Hematopoietic multipotent progenitor cell treated with erythropoietin and hydrocortisone succinate and interleukin-3 and kit ligand, for 17 days (in vitro differentiated cells): ENCODE measurements at places on chromosomes 16 and 17.
A peak's percentile ranks its signal among the peaks of the same experiment; 100 is the strongest.

DNA sequence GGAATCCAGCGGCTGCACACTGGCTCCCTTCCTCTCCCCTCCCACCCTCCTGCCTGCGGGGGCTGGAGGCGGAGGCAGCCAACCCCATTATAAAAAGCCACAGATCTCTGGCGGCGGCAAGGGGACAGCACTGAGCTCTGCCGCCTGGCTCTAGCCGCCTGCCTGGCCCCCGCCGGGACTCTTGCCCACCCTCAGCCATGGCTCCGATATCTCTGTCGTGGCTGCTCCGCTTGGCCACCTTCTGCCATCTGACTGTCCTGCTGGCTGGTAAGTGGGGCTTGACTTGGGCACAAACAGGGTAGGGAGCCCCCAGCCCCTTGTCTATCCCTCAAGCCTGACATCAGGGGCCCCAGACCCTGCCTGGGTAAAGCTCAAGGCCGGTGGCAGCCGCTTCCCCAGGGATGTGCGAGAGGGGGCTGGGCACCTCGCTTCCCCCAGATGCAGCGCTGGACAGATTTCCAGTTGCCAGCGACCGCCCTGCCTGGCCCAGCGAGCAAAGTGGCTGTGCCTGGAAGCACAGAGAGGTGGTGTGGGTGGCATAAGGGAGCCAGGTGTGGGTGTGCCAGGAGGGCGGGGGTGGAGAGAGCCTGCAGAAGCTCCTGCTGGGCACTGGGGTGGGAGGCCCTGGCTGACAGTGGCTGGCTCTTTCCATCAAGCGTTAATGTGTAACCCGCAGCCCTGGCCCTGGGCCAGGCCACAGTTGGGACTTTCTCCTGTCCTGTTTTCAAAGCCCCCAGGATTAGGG, at the start of gene CX3CL1:
CX3CL1 (plus strand) TSS at position 119 of the 745 bp plus-strand sequence; CDS start at position 198, 79 bp downstream.
- no peak for DNase-seq

DNA sequence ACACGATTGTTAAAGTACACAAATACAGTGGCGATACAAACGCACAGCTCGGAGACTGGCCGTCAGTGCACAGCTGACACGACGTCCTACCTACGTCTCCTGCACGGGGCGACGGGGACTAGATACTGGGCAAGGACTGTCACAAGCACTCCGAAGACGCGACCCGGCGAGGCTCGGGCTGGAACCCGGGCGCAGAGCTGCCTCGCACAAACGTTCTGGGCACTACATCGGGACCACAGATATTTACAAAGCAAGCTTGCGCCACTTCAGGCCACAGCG, 13.8 kb downstream of the SLC16A3 start:
- DNase-seq: no peak

GRCh38 chr17:48506246-48506645, 24.6 kb downstream of the HOXB1 start:
- no peak for DNase-seq

GRCh38 chr16:77374384-77374783, 60.5 kb downstream of the ADAMTS18 start:
- no peak for DNase-seq

DNA sequence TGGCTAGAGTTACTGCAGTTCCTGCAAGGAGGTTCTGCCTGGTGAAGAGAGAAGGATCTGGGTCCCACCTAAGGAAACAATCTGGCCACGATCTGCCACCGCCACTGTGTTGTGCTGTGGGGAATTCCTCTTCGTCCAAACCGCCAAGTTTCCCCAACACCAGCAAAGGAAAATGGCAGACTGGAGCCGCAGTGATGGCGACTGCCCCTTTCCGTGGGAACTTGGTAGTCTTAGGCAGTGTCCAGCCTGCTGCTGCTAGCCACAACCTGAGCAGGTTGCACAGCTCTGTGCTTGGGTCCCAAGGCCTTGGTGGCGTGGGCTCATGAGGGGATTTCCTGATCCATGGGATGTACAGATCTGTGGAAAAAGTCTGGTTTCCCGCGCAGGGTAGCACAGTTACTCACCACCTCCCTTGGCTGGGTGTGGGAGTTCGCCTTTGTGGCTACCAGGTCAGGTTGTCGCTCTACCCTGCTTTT, 28.6 kb downstream of the NFATC3 start:
- DNase-seq: no peak

GRCh38 chr16:69406780-69407331, 17.6 kb upstream of the CYB5B start:
- DNase-seq: no peak

DNA sequence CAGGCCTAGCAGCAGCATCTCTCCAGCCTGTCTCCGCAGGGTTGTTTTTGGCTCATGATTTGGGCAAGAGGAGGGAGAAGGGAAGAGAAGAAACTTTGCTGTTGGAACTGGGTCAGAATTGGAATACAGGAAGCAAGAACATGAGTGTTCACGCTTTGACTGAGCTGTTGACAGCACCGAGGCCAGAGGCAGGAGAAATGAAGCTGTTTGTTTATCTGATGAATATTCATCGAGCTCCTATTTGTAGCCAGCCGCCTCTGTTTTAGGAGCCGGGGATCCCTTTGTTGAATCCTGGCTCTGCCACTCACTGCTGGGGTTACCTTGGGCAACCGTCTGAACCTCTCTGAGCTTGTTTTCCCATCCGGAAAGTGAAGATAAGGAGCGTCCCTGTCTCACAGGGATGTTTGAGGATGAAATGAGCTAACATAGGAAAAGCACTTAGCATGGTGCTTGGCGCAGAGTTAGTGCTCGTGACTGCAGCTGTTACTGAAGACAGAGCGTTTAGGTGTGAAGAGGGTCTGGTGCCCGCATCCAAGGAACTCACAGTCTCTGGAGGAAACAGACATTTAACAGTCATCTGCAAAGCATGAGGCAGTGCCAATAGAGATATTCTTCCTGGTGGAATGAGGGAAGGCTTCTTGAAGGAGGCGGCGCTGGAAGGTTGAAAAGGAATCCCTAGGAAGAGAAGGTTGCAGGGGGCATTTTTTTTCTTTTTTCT, 29.2 kb downstream of the RAP1GAP2 start:
- no peak for DNase-seq

DNA sequence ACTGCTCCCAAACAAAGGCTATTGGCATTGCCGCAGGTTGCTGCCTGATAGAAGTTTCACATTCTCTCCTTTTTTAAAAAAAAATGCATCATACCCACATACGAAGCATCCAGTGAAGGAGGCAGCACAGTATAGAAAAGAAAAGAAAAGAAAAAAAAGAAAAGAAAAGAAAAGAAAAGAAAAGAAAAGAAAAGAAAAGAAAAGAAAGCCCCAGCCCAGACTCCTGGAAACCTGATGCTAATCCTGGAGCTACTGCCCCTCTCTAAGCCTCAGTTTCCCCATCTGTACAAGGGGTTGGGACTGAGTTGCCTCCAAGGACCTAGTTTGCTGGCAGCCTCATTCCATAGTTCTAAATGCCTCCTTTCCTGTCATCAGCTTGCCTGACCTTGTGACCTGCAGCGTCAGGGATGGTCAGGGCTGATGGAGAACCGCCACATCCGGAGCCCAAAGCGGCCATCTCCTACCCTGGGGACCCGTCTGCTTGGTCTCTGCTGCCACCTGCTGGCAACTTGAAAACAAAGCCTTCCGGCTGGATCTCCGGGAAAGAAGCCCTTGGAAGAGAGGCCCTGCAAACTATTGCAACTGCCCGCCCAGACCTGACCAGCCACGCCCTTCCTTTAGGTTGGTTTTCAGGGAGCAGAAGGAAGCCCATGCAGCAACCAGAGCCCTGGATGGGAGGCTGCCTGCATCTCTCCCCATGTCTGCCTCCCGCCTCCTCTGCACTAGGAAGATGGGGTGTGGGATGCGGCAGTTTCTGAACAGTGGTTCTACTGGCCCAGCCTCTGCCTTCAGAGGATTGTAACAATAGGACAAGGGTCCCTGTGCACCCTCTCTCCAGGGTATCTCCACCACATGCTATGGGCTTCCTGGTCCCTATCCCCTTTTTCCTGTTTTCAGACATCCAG, 13.0 kb downstream of the AIPL1 start:
- DNase-seq: peak; percentile 58
